ENCODE measurements at places on chromosomes 4 and X.

- peak; percentile 73 for DNase-seq
Measured at GRCh38 chr4:112938461-112939058, 110.9 kb upstream of the ANK2 start.

DNA sequence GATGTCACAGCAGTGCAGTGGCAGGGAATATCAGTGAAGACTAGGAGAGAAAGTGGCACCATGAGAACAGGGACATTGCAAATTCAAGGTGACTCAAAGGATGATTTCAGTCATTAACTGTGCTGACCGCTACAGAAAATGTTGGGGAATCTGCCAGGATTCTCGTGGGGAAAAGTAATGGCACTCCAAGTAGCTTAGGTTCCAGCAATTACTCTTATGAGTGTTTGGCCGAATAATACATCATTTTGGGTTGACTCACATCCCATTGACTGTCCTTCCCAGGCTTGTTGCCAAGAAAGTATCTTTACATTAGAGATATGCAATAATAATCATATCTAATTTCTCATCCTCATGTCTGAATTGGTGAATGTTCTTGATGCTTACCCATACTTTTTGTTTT lies 1411.1 kb upstream of the PCDH7 start:
- no peak for DNase-seq

DNA sequence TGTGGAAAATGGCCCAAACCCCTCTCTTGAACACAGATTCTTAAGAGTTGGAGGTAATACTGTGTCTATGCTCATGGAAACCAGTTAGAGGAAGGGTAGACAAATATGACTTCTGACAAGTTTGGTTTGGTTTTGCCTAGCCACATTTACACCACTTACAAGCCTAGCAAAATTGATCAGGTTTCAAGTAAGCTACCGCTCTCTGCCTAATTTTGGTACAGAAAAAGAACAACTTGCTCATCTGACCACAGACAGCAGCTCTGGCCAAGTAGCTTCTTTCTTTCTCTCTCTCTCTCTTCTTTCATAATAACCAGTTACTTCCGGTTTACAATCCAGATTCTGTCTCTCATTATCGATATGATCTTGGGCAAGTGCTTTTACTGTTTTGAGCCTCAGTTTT lies 260.0 kb downstream of the GLUD2 start:
- DNase-seq, result no peak

DNA sequence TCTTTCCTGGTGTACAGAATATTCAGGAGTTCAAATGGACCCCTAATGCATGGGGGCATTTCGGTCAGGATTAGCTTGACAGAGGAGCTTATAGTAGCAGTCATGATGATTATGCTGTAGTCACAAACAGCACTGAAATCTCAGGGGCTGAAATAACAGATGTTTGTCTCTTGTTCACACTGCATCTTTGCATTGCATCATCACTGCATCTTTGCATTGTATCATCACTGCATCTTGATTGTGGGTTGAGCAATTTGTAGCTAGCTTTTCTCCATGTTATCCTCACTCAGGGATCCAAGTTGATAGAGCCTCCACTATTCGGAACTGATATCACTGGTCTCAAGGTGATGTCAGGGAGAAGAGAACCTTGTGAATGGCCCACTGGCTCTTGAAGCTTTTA lies 160.9 kb downstream of the GATB start:
- no peak for DNase-seq

DNA sequence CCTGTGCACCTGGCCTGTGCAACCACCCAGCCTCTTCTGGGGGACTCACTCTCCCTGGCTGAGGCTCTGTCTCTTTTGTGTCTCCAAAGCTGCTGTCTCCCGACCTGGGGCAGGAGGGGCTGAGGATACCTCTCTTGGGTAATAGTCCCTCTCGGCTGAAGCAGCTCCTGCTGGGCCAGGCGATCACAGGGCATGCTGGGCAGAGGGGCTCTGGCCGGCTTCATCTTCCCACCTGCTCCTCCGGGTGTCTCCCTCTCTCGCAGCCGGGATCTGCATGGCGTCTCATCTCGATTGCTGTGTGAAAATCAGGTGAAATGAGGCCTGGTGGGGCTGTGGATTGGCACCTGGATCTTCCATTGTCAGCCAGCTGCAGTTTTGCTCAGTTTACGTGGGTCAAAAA lies 53.2 kb downstream of the MGST2 start:
- no peak for DNase-seq

- DNase-seq, result no peak
Measured at GRCh38 chr4:90209922-90210321, 82.7 kb downstream of the CCSER1 start.

DNA sequence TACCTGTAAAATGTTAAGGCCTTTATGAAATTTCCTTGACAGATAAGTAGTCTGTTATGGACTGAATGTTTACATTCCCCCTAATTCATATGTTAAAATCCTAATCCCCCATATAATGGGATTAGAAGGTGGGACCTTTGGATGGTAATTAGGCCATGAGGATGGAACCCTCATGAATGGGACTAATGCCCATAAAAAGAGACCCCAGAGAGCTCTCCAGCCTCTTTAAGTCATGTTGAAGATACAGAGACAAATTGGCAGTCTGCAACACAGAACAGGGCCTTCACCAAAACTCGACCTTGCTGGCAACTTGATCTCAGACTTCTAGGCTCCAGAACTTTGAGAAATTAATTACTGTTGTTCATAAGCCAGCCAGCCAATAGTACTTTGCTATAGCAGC lies 1344.5 kb upstream of the PCDH7 start:
- peak; percentile 70 for DNase-seq

- peak; percentile 80 for DNase-seq
Measured at GRCh38 chr4:175998782-175999181, 66.9 kb upstream of the WDR17 start.

- no peak for DNase-seq
Measured at GRCh38 chrX:124963717-124964116, 356.0 kb upstream of the TEX13C start.

- peak; percentile 75 for DNase-seq
Measured at GRCh38 chr4:109998867-109999584, 86.3 kb downstream of the EGF start.

DNA sequence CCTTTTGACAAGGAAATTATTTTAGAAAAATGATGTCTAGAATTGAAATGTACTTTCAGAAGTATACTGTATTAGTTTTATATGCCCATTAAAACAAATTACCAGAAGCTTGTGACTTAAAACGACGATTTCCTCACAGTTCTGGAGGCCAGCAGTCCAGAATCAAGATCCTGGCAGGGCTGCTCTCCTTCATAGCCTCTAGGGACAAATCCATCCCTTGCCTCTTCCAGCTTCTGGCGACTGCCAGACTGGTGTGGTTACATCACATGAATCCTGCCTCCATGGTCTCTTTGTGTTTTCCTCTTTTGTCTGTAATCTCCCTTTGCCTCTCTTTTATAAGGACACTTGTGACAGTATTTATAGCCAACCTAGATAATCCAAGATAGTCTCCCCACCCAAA lies 97.1 kb downstream of the IQCM start:
- no peak for DNase-seq

GRCh38 chr4:59685626-59686025 lies 1514.5 kb upstream of the ADGRL3 start:
- no peak for DNase-seq

Data from HAP-1 (cell line).